H54 (cell line): ENCODE measurements at places on chromosomes 11 and 22.

- DNase-seq, result no peak
These were observed 115.8 kb upstream of the THY1 start for GRCh38 chr11:119538753-119539152.

DNA sequence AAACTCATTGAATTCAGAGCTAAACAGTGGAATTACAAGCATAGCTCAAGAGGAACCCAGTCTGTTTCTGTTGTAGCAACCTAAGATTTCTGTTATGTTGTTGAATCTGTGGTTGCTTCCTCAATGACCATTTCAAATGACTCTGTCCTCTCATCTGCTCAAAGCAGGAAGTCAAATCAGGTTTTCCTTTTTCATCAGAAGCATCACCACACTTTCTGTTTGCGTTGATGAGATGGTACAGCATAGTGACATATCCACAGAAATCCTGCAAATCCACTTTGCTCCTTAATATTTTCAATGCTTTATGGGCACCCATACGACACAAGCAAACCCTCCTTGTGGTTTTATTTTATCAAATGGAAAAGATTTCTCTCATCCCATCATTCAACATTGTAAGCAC lies 12.6 kb upstream of the UCP2 start:
- no peak for DNase-seq

DNA sequence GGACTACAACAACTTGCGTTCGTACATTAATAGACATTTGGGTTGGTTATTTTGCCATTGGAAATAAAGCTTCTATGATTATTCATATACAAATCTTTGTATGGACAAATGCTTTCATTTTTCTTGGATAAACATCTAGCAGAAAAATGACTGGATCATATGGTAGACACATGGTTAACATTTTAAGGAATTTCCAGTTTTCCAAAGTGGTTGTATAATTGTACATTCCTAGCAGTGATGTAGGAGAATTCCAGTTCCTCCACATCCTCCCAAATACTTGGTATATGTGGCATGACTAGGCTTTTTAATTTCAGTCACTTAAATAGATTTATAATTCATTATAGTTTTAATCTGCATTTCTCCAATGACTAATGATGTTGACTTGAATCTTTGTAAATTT lies 246.2 kb upstream of the NCAM1 start:
- no peak for DNase-seq

DNA sequence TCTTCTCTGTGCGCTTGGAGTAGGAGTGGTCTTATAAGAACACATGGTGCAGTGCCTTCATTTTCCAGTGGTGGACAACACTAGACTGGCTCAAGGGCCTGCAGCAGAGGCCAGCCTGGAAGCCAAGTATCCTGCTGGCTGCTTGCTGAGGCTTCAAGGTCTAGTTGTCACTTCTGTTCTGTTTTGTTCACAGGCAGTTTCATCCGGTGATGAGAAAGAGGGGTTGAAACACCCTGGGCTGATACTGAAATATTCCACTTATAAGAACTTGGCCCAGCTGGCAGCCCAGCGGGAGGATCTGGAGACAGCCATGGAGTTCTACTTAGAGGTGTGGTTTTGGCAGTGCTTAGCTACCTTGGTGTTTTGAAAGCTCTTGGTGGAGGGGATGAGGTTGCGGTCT lies 29.8 kb downstream of the CABIN1 start:
- DNase-seq, result no peak

DNA sequence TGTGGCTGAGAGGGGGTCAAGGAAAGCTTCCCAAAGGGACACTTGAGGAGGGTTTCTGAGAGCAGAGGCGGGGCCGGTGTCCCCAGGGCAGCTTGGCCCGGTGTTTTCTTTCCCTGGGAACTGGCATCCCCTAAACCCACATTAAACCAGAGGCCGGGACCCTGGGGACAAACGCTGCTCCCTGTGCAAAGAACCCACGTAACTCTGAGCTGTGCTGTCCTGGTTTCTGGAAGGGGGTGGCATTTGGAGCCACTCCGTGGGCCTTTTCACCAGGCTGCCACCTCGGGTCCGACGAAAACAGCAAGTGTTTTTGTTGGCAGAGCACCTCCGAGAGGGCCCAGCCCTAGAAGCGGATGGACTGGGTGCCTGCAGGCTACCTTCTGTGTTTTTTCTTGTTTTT lies 100.2 kb upstream of the ANO1 start:
- DNase-seq, result no peak
